ENCODE measurements at places on chromosomes 5 and 9.

DNA sequence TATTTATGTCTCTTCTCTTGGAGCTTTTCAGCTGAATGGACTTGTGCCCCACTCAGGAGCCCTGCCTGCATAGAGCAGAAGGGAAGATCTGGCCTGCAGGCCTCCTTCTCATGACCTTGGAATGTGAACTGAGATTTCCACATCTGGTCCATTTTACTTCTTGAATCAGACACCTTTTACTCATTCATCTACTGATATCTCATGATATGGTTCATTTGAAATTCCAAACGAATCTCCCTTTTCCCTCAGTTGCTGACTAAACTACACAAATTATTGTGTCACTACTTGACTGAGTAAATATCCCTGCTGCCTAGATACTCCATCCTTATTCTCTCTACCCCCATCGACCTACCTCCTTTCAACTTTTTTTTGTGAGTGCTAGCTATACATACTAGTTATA is 138.7 kb downstream of the PLCXD3 start:
- no peak for DNase-seq

DNA sequence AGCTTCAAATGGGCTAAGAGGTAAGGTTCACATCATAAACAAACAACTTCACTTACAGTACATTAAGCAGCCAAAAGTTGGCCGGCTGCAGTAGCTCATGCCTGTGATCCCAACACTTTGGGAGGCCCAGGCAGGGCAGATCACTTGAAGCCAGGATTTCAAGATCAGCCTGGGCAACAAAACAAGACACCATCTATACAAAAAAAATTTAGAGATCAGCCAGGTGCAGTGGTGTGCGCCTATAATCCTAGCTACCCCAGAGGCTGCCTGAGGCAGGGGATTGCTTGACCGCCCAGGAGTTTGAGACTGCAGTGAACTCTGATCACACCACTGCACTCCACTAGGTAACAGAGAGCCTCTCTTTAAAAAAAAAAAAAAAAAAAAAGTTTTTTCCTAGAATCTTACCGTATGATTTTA is 16.9 kb downstream of the UBTD2 start:
- DNase-seq: no peak

- no peak for DNase-seq
These were observed 176.1 kb upstream of the MVB12B start for GRCh38 chr9:126150411-126151030.

DNA sequence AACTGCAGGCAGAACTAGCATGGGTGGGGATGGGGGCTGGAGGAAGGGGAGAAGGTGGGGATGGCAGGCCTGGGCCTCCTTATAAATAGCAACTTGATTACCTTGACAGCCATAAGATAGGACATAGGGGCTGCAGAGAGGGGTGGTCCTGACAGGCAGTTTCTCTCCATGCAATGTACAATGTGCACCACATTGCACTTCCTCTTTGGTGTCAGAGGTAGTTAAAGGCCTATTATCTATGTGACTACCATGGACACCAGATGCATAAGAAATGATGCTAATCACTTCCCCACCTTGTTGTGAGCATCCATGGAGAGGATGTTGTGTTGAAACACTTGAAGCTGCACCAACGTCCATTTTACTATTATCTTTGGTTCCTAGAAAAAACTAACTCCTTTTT is 20.2 kb upstream of the SUB1 start:
- DNase-seq: no peak

GRCh38 chr5:32686799-32687498 is 24.2 kb upstream of the NPR3 start:
- DNase-seq: no peak

DNA sequence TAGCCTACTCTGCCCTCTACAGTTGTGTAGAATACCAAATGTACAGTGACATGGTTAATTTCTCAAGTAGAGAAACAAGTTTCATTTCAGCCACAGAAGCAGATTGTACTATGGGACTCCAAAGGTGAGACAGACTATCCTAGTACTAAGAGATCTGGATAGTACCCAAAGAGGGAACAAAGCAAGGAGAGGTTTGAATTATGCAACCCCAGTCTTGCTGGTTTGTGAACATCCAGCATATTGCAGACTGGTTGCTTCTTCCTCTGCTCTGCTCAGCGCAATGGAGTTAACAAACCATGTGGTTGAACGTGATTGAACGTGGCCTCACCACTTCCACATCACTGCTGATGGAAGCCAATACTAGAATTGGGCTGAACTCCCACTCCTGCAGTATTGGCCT is 43.3 kb upstream of the ALDOB start:
- DNase-seq: no peak

GRCh38 chr5:135600971-135601381 is 22.2 kb upstream of the CXCL14 start:
- no peak for DNase-seq

DNA sequence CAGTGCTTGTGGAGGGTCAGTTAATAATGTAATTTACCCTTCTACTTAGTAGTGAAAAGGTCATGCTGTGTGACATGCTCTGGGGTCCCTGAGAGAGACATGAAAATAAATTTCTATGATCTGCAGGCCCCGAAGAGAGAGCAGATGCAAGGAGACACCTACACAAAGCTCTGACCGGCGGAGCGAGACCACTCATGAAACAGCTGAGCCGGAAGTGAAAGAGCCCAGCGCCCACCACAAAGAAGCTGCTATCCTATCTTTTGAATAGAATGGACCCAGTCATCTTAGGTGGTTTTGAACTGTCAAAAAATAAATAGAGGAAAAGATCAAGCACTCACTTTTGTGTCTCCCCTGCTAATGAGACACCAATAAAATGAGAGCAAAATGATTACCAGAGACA is 190.0 kb downstream of the MED10 start:
- DNase-seq: no peak

DNA sequence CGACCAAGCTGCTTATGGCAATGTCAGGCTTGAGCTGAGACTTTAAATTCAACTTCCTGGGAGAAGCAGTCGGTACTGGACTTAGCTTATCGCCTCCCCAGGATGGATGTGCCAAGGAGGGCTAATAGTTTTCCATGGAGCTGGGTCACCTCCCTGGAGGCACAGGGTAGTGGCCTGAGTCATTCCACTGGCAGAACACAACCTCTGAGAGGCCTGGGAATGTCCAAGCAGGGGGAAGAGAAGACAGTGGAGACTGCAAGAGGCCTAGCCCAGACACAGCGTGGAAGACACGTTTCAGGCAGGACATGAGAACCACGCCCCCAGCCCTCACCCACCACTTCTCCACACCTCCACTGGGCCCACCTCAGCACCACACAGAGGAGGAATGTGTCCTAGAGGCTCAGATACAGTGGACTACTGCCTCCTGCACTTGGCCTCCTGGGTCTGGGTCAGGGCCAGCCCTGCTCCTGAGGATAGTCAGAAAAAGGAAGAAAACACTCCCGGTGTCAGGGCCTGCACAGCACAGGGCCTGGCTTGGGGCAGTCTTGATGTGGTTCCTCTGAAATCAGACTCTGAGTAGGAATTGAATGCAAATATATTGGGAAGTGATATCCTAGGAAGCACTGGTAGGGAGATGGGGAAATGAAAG is 171.8 kb downstream of the FSTL4 start:
- DNase-seq: peak; percentile 17

DNA sequence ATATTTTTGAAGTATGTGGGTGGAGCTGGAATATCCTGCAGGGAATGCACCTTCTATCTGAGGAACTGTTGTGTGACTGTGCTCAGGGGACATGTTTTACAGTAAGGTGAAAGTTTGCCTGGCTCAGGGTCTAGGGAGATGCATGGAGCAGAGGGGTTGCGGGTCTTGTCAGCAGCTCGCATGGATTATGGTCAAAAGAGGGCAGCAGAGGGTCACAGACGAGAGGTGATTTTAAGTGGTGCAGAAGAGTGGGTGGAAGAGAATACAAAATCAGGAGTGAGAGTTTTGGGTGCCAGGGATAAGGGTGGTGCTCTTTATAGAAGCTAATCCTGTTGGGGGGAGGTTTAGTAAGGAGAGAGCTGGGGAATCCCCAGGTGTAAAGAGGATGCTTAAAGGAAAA is 53.5 kb upstream of the GRIN3A start:
- peak; percentile 3 for DNase-seq

GRCh38 chr9:6581253-6581652 is 64.3 kb downstream of the GLDC start:
- DNase-seq: no peak

GRCh38 chr5:116502616-116503015 is 72.0 kb downstream of the SEMA6A start:
- peak; percentile 31 for DNase-seq

DNA sequence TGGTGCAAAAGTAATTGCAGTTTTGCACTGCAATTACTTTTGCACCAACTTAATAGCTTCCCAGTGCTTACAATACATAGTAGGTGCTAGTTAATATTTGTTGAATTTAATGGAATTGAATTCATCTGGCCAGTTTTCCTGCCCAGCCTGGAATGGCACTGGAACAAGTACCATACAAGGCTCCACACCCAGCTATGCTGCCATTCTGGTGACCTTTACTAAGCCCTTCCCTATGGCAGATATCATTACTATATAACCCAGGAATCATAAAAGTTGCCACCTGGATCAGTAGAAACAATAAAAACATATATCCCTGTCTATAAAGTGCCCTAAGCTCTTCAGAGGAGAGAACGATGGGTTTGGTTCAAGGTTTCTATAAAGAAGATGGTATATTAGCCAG is 22.4 kb upstream of the TRIM36 start:
- no peak for DNase-seq

GRCh38 chr9:71683598-71684235 is 84.6 kb downstream of the CEMIP2 start:
- DNase-seq: no peak

GRCh38 chr9:24590432-24590831 is 44.7 kb upstream of the IZUMO3 start:
- no peak for DNase-seq

DNA sequence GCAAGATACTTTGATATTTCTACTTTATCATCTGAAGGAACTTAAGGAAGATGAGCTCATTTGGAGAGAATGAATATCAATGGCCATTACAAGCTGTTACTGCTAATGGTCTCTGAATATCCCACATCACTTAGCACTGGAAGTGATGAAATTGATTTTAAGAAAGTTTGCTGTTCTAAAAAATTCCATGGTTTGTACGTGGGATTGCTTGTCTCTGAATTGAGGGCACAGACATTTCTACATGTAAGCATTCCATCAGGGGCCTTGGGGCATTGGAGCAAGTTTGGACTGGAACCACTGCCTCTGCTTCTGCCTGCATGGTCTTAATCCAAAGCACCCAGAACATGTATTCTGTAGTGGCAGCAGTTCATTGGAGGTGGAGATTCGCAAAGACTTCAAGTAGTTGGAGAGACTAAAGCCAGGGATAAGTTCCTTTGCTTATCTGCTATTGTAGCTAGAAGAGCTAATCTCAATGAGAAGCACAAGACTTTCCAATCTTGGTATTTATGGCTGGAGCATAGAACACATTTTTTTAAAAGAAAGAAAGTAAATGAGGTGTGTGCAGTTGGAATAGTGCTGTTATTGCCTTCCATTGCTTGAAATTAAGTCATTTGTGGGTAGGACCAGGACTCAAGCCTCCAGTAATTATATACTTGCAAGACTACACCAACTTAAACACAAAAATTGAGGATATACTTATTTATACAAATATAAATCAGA is 424.2 kb downstream of the SPATA31D1 start:
- no peak for DNase-seq

DNA sequence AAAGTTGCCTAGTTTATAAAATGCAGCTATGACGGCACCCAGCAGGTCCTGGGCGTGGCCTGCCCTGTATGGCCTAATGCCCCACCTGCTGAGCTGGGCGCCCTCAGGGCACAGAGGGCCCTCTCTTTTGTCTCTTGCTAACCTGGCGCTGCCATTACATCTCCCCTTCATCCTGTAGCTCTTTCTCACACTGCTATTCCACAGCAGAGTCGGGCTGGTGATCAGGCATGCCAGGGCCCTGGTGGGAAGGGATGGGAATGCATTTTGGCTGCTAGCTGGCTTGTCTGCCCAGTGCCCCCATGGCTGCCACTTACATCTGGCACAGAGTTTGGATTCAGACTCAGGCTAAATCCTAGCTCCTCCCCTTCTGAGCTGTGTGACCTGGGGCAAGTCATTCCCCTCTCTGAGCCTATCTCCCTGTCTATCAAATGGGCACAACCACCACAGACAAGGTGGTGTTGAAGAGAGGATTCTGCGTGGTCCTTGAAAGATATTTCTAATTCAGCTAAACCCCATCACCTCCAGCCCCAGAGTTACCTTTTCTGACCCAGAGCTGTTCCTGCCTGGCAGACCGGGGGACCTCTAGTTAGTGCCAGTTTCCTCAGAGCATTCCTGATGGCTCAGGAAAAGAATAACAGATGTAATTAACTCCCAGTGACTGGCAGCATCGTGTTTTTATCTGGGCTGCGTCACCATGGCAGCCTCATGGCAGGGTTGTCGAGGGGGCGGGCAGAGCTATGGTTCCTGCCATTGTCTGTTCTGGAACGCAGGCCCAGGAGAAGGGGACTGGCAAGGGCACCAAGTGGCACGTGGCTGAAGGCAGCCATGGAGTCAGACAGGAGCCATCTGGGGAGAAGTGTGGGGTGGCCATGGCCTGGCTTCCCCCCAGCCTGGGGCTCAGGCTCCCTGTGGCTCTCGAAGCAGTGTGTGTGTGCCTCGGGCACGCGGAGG is 6.3 kb downstream of the PRR7 start:
- DNase-seq: no peak

DNA sequence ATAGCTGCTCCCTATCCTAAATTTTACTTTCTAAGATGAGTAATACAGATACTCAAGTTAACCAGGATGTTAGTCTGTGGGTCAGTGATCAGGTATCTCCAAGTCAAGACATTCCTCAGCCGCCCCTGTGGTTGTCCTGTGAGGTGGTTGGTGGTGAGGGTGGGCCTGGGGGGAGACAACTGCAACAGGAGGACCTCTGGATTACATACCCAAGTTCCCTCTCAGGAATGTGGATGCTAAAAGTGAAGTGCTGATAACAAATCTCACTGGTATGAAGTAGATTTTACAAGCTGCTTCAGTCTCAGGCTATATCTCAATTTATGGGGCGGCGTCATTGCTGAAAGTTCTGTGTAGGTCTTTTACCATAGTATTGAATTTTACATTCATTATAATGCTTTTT is 38.3 kb downstream of the SLC1A3 start:
- no peak for DNase-seq

DNA sequence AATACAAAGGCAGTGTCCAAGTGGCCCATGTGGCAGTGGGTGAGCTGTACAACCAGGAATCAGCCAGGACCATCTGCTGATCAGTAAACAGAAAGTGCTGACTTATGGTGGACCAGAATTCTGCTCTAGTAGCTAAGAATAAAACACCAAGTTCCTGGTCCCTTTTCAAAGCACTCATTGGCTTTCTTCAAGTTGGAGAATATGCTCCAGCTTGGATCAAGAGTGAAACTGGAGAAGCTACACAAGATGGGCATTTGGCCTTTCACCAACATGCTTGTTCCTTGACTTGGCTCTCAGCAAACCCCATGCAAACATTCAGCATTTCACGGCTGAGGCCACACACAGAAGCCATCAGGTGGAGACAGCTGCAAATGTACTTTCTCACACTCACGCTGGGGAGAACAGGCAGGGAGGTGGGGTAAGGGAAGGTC is 32.1 kb downstream of the MARCHF3 start:
- DNase-seq: no peak

DNA sequence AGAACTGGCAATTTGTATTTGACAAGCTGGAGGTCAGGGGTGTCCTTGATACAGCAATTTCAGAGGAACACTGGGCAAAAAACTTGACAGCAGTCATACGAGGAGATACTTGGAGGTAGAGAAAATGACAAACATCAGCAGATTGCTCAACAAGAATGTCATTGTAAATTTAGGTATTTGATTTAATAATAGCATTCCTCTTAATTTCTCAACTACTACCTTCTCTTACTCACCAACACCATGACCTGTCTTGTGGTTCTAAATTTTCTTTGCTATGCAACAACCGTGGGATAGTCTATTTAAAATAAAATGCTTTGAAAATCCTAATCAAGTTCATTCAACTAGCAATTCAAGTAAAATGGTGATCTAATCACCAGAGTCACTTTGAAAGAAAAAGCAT is 128.4 kb downstream of the DNAH5 start:
- no peak for DNase-seq
